ENCODE measurements at places on chromosomes 1 and 21.
A peak's percentile ranks its signal among the peaks of the same experiment; 100 is the strongest.

GRCh38 chr1:79974659-79975058 is 968.1 kb upstream of the ADGRL4 start:
- no peak for DNase-seq

DNA sequence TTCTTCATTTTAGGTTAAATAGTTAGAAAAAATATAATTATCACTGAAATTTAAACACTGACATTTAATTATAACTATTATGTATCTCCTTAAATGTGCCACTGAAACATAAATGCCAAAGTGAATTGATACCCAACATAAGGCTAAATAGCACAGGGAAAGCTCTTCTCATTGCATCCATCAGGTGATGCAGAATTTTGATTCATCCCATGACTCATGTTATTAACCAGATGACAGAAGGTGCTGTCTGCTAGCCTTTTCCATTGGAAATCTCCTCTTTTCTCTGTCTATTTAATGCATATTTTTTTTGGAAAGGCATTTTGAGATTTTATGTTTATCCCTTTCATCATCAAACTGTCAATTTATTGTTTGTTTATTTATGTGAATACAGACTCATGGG is 136.8 kb downstream of the KCNK2 start:
- DNase-seq = no peak

GRCh38 chr1:93689521-93690223 is 8.0 kb upstream of the BCAR3 start:
- no peak for DNase-seq

DNA sequence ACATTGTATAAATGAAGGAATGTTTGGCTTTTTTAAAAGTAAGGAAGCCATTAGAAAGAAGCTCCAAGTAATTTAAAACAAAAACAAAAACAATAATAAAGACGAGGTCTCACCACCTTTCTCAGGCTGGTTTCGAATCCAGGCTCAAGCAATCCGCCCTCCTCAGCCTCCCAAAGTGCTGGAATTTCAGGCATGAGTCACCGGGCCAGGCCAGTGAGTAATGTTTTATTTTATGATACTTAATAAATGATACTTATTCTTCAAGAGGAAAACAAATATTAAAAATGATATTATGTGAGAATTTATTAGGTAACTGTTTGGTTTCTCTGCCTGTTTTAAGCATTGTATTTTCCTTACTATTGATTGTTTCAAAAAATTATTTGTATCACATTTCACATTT is 201.4 kb upstream of the BRINP3 start:
- DNase-seq = no peak

GRCh38 chr1:205493241-205494085 is 11.0 kb upstream of the CDK18 start:
- peak; percentile 13 for DNase-seq

DNA sequence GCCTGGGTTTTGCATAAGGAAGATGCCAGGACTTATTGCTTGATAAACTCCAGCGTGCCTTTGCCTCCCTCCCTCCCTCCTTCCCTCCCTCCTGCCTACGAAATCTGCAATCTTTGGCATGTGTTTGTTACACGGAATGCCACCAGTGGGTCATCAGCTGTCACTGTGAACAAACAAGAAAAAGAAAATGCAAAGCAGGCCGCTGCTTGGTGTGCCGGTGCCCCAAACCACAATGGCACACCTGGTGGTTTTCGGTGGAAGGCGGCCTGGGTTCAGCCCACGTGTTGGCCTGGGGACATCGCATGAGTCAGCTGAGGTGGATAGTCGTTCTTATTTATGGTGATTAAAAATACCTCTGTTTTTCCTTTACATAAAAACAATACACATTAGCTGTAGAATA is 16.3 kb upstream of the IFNLR1 start:
- DNase-seq = no peak

GRCh38 chr1:170856455-170856854 is 78.9 kb upstream of the MROH9 start:
- no peak for DNase-seq

DNA sequence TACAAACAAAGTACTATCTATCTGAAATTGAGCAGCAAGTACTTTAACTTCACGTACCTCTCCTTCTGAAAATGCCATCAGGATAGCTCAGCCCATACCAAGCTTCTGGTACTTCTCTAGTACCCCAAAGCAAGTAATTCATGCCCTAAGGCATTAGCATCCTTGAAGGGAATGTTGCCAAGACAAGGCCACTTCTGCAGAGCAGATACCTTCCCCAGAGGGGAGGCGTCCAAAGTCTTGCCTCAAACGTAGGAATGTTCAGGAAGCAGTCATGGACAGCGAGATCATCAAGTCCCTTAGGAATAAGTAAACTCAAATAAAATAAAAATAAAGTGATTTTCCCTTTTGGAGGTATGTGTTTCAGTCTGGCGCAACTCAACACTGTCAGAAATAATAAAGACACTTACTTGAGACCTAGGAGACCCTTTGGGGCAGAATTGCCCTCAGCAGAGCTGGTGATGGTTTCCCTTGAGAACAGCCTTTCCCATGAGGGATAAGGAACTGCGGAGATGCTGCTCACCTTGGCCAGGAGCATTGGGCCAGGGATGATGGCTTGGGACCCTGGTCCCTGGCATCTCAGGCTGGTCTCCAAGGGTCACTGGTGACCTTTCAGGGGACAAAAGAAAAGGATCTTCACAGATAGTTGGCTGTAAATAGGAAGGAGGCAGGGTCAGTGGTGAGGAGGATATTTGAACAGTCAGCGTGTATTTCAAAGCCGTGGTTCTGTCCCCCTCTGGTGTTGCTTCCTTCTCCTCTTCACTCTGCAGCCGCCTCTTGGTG is 522.9 kb downstream of the KIF26B start:
- DNase-seq = no peak

GRCh38 chr1:11800756-11801433 is 4.9 kb downstream of the MTHFR start:
- DNase-seq = no peak

- no peak for DNase-seq
These were observed 26.4 kb downstream of the LRRC8D start for GRCh38 chr1:89847191-89847729.

DNA sequence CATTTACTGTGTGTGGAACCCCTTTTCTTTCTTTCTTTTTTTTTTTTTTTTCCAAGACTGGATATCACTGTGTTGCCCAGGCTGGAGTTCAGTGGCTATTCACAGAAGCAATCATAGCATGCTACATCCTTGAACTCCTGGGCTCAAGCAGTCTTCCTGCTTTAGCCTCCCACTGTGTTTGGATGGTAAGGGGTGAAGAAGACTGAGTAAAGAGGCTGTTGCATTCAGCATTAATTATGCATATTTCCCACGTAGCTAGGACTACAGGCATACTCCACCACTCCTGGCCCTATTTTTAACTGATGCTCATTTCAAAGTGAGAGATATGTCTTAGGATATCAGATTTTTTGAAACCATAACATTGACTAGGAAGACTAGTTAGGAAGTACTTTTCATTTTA is 39.5 kb downstream of the PHACTR4 start:
- DNase-seq = no peak

- DNase-seq = no peak
These were observed at the start of gene SLC26A9 for GRCh38 chr1:205943245-205943644. SLC26A9 (minus strand) TSS chr1:205943456; CDS start chr1:205935820, 7,636 bp downstream.

- DNase-seq = no peak
These were observed 1.7 kb downstream of the RHOU start for GRCh38 chr1:228736844-228737445.

DNA sequence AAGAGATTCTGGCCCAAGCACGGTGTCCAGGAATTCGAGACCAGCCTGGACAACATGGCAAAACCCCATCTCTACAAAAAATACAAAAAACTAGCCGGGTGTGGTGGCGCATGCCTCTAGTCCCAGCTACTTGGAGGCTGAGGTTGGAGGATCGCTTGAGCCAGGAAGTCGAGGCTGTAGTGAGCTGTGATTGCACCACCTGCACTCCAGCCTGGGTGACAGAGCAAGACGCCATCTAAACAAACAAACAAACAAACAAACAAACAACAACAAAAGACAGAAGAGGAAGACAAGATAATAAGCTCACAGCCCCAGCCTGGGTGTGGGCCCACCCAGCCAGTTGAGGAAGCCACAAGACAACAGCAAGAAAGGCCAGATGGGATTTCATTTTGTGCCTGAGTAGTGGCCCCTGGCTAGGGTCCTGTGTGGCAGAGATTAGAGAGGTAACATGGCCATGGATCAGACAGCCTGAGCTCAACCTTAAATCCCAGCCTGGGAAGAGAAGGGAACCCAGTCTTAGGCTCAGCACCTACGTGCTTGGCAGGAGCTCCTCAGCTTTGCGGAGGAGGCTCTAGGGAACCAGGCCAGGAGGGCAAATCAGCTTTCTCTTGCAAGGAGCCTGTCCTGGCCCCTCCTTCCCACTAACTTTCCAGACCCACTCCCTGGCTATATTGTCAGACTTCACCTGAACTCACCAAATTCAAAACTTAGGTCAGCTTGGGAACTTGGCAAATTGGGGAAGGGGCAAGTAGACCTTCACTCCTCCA is 4.9 kb upstream of the BEST4 start:
- no peak for DNase-seq

DNA sequence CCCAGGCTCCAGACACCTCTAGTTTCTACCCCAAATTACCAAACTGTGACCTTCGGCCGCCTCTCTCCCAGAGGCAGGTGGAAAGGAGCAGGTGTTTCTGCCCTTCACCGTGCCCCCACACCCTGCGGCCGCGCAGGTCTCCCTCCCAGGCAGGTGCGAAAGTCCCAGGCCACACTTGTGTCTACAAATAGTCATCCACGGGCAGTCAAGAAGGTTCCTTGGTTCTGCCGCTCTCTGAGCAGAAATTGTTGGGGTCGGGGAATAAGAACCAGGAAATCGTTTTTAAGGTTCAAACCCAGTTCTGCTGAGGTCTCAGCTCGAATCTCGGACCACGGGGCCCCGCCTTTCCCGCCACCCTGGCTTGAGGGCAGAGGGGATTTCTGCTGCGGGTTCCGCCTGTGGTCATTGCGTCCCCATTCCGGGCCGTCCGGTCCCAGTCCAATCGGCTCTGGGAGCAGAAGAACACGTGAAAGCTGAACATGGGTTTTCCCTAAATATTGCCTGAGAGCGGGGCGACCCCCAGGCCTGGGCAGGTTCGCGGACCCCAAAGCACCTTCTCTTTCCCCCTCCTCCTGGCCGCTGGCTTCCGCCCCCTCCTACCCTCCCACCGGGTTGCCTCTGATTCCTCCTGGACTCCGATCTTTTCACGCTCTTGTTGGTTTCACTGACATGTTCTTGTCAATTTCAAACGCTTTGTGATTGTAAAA is 1.2 kb upstream of the ATF3 start:
- DNase-seq = peak; percentile 35

GRCh38 chr1:190193508-190194115 is 284.1 kb downstream of the BRINP3 start:
- DNase-seq = no peak

DNA sequence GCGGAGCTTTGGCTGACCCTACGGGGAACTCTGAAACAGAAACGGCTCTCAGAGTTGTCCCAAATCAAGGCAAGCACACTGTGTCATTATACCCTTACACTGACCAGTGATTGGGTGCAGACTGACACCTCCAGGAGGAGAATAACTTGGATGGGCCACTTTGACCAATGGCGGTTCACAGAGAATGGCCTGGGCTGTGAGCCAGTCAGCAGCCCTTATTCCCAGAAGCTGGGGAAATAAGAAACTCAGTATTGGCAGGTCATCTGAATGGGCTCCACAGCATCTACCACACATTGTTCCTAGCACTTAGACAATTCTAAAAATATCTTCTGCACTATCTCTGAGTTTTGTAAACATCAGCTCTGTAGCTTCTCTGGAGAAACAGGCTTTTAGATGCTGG is 265.2 kb downstream of the ADGRL2 start:
- DNase-seq = no peak

DNA sequence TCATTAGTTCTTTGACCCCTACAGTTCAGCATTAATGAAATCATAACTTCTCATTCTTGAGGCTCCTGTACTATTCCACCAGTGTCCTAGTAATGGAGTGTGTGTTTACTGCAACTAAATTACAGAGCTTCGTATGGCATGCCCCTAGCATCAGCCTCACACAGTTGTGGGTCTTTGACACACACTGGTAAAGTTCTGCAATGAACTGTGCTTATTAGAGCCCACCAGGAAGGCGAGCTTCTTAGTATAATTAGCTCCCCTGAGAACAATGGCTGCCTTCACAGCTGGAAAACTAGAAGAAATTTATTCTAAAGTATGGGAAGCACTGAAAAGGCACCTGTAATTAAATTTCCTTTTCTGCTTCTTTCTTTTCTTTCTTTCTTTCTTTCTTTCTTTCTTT is 251.1 kb upstream of the RGS18 start:
- DNase-seq = no peak

DNA sequence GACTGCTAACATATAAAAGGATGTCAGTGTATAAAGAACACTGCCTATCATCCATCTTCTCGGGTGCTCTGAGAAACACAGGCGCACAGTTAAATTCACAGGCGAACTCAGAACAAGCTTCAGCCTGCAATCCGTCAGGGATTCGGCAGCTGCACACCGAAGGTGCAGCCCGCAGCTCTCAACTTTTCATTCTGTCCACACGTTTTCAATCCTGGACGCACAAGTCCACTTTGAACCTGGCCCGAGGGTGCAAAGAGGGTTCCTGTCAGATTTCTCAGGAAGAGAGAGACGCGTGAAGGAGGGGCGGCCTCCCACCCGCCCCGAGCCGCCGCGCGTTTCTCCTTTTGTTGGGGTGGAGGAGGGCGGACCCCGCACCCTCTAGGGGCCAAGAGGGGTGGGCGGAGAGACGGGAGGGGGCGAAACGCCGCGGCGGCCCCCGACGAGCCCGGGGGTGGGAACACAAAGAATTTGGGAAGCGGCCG is 724 bp downstream of the DOCK7 start:
- DNase-seq = peak; percentile 44

DNA sequence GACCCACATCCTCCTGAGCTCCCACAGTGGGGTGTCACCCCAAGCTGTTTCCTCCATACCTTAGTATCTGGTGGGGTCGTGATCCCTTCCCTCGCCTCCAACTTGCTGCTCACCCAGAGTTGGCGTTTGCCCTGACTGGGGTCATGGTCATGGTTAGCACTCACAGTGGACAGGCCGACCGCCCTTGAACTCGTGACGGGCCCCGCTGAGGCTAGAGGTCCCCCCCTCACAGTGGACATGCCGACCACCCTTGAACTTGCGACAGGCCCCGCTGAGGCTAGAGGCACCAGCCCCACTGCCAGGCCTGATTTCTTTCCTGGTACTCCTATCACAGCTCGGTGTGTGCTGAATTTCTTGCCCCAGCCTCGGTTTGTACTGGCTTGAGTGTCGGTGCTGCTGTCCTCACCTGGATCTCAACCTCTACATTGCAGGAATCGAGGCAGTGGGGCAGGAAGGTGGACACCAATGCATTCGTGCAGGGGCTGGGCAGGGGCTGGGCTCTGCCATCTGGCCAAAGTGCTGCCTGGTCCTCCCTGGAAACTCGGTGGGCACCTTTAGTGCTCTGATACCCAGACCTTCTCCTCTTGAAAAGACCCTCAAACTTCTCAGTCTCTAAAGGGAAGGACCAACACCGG is 37.5 kb upstream of the AJAP1 start:
- no peak for DNase-seq

DNA sequence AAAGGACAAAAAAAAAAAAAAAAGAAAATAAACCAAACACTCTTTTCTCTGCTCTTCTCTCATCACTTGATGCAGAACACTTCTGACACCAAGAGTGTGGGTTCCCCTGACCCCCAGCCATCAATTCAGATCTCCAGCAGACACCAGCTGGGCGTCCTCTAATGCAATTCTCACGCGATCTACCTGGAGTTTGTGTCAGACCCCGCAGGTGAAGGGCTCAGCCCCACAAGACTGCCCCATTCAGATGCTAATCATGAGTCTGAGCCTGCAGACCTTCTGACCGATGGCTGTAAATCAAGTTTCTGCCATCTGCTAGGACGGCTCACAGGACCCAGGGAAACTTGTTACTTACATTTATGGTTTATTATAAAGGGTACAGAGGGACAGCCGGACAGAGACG is 133.6 kb upstream of the C1orf174 start:
- no peak for DNase-seq

- DNase-seq = no peak
These were observed 9.7 kb downstream of the KLHDC8A start for GRCh38 chr1:205346956-205347574.
